T-cell (primary cell): ENCODE measurements at places on chromosomes 13 and 19.
A peak's percentile ranks its signal among the peaks of the same experiment; 100 is the strongest.

DNA sequence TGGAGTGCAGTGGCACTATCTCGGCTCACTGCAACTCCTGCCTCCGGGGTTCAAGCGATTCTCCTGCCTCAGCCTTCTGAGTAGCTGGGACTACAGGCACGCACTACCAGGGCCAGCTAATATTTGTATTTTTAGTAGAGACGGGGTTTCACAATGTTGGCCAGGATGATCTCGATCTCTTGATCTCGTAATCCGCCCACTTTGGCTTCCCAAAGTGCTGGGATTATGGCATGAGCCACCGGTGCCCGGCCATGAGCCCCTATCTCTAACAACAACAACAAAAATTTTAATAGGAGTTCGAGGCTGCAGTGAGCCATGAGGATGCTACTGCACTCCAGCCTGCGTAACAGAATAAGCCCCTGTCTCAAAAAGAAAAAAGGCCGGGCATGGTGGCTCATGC, 5.0 kb downstream of the AP1M2 start:
- no peak for DNase-seq

GRCh38 chr19:43464134-43464775, 1.2 kb downstream of the LYPD3 start:
- no peak for DNase-seq

DNA sequence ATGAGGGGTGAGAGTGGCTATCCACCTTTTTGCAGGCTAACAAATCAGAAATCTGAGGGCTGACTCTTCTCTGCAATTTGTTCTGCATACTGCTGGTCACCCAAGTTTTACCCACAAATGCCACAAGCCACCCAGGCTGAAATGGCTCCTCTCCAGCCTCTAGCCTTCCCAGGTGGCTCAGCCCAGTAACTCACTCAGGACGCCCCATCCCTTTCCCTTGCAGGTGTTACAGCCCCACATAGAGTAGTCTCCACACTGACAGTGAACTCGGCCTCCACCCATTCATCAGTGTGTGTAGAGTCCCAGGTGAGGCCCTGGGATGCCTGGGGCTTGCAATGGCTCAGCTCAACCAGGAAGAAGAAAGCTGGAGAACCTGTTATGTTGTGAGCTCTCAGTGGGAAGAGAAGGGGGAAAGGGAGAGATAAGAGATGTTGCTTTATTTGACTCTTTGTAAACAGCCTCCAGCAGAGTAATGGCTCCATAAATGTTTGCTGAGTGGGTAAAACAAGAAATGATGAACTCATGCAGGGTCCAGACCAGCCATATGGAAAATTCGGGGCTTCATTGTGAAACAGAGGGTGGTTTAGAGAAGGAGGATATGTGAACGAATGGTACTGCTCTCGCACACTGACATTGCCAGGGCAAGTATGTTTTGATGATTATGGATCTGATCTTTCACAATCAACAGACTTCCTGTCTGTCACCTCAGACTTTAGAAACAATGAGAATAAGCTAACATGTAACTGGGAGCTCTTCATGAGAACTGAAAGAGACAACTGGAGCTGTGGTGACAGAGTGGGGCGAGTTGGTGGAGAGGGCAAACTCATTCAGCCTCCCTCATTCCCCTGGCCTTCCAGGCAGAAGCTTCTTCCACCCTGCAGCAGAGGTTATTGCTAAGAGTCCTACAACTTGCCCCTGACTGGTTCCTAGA, 74.2 kb upstream of the RFC3 start:
- no peak for DNase-seq

DNA sequence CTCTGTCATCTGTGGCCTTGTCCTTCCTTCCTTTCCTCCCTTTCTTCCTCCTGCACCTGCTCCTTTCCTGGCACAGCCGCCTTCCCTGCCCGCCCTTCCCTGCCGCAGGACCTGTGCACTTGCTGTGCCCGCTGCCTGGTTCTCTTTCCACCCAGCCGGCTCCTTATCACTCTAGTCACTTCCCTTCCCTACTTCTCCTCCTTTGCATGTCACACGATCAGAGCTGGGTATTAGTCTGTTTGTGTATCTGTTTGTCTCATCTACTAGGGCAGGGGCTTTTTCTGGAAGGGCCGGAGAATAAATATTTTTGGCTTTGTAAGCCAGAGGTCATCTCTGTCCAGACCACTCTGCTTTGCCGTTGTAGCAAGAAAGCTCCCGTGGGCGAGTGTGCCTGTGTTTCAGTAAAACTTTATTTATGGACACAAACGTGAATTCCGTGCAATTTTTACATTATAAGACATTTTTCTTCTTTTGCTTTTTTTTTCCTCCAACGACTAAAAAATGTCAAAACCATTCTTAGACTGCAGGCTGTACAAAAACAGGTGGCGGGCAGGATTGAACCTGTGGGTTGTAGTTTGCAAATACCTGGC, 6.1 kb downstream of the KDM4B start:
- DNase-seq, result no peak

DNA sequence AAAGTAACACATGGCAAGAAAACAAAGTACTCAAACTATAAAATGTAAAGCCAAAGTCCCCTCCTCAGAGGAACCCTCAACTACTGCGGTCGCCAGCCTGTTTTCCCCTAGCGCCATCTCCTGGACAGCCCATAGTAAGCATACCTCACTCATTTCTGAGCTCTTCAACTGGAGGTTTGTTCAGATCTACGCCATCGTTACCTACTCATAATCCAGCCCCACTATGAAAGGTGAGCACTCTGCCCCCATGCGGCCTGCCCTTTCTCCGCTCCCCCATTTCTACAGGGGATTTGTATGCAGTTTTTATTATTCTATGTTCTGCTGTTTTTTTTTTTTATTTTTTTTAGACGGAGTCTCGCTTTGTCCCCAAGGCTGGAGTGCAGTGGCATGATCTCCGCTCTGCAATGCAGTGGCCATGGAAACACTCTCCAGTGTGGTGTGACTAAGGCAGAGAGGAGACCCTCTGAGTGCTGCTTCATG, 26.2 kb downstream of the OPA3 start:
- peak; percentile 36 for DNase-seq

DNA sequence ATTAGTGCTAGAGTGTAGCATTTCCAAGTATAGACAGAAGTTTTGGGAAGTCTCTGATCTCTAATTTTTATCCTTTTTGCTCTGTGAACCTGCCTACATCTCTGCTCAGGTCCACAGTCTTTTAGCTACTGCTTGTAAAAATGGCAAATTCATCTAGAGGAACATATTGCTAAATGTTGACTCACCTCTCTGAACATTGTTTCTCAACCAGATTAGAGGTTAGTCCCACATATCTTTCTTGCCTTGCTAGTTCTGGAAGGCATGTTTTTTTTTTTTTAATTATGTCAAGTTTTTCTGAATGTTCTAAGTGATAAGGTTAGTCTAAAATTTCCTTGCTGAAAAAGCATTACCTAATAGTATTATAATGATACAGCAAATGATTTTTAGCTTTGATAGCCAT, 2889.6 kb upstream of the PCDH20 start:
- DNase-seq, result no peak

- no peak for DNase-seq
These were observed 63.1 kb downstream of the TM9SF2 start for GRCh38 chr13:99564386-99564785.

DNA sequence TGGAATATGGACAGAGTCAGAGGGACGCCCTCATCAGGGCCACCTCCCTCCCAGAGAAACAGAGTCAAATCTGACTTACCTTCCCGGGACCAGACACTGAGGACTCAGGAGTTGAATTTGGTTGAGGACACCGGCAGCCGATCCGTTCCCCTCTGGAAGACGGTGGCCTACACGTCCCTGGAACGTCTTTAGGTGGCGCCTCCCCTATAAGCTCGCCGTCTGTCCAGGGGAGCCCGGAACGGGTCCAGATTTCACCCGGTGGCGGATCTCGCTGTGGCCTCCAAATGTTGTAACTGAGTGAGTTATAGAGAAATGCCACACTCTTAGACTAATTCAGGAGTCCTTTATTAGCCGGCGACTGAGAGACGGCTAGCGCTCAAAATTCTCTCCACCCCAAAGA, 9.0 kb downstream of the TNFSF14 start:
- DNase-seq, result no peak

GRCh38 chr13:103157434-103158145, 91.4 kb upstream of the SLC10A2 start:
- no peak for DNase-seq

- DNase-seq, result no peak
These were observed 20.0 kb downstream of the F2RL3 start for GRCh38 chr19:16908759-16909158.

DNA sequence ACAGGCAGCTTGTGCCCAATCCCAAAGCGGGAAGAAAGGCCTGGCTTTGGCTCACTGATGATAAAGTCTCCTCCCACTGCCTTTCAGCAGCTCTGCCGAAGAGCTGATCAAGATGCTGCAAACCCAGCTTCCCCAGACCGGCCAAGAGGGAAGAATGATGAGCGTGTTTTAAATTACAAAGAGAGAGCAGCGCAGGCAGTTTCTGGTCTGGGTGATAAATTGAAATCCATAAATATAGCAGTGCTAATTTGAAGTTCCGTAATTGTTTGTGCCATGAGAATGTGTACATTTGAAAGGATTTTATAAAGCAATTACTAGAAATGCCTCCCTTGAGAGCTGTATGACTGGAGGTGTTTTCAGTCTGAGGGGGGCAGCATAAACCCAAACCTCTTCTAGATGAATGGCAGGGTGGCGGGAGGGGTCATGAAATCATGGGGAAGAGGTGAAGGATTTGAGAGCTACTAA, 171.8 kb downstream of the STK24 start:
- no peak for DNase-seq

DNA sequence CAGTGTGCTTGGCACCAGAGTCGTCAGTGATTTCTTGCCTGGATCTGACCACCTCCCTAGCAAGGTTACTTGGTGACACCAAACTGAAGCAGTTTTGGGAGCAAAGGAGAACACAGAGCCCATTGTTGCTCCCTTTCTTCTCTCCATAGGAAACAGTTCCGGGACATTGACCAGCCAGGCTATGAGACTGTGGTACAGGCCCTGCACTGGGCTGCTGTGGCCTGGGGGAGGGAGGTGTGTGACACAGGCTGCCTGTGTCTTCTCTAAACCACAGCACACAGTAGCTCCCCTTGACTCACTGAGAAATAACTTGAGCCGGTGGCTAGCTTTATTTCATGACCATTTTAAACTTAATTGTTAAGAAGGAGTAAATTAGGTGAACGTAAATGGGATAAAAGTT, 214.8 kb upstream of the UBL3 start:
- no peak for DNase-seq

GRCh38 chr13:40631605-40632004, 34.8 kb downstream of the FOXO1 start:
- no peak for DNase-seq
